ENCODE measurements at places on chromosomes 12 and 14.

- DNase-seq, result no peak
These were observed 47.8 kb downstream of the SLC41A2 start for GRCh38 chr12:104910196-104910840.

- no peak for DNase-seq
These were observed 109.4 kb upstream of the MYL2 start for GRCh38 chr12:111029732-111030131.

DNA sequence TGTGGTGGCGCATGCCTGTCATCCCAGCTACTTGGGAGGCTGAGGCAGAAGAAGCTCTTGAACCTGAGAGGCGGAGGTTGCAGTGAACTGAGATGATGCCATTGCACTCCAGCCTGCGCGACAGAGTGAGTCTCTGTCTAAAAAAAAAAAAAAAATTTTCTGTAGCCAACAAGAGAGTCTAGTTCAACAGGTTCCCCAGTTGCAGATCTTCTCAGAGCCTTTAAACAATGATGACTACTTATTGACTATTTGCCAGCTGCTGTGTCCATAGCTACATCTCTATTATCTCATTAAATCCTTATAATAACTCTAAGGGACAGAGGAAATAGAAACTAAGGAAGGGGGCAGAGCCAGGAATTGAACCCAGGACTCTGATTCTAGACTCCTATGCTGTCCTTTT, 15.2 kb upstream of the MYL2 start:
- no peak for DNase-seq

DNA sequence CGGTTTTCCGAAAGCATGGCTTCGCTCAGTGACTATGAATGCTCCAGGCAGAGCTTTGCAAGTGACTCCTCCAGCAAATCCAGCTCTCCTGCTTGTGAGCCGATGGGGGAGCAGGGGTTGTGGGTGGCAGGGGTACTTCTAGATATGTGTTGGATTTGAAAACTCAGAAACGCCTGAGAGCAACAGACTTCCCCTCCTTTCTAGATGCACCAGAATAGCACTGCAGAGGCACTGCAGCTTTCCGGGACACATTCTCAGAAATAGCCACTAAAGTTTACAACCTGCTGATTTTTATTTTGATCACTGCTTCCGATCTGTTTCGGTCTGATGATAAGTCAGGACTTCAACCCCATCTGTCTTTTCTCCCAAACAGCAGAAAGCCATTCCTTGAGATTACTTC, 8.6 kb downstream of the TCP11L2 start:
- no peak for DNase-seq

GRCh38 chr12:115752913-115753726, 524.4 kb downstream of the MED13L start:
- DNase-seq, result no peak

DNA sequence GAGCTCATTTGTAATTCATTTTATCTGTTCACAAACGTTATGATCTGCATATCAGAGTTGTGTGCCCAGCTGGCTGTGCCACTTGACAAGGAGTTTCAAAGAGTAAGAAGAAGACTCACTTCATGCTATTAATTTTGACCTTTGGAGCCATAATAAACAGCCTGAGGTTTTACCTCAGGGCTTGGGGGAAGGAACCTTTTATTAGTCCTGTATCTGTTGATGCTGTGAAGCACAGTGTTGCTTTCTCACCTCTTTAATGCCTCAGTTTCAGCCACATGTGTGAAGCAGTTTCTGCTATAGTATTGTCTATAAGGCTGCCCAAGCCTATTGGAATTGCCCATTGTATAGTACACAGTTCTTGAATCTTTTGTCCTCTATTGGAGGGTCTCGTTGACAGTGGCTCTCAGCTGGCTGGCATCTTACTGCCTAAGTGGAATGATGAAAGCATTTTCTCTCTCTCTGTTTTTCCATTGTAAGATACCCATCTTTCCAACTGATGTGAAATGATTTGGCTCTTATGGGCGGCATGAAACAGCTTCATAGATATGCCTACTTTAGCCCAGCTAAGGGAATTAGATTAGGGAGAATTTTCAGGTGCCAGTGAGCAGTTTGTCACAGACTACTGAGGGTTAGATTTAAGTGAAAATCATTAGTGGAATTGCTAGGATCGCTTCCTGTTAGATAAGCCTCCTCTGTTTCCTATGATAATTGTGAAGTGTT, 34.7 kb downstream of the GPATCH2L start:
- DNase-seq, result no peak

DNA sequence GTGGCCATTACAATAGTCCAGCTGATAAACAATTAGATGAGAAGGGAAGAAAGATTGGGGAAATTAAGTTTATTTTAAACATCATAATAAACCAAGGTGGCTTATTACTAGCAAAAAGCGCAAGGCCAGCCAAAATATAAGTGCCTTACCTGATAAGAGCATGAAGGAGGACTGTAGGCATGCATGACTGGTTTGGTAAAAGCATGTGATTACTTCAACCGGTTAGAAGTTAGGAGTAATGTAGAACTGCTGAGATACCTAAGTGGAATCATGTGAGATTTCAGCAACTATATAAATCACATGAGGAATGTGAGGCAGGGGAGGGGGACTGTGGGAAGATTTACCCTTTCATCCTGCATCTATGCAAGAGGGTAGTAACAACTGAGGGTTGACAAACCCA, 59.7 kb upstream of the CCDC196 start:
- no peak for DNase-seq

DNA sequence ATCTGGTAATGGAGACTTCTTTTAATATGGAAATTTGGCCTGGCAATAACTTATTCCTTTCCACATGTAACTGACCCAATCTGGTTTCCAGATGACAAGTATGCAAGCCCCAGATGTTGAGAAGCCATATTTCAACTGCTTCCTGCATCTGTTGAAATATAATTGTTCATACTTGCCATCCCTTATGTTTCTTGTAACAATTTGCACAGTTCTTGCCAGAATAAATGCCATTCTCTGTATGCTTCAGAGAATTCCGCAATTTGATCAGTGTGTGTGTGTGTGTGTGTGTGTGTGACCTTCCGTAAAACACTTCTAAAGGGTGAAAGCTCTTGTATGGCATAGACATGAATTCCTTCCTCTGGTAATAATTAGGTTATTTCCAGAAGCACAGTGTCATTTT, 1.8 kb upstream of the CLEC2A start:
- no peak for DNase-seq

DNA sequence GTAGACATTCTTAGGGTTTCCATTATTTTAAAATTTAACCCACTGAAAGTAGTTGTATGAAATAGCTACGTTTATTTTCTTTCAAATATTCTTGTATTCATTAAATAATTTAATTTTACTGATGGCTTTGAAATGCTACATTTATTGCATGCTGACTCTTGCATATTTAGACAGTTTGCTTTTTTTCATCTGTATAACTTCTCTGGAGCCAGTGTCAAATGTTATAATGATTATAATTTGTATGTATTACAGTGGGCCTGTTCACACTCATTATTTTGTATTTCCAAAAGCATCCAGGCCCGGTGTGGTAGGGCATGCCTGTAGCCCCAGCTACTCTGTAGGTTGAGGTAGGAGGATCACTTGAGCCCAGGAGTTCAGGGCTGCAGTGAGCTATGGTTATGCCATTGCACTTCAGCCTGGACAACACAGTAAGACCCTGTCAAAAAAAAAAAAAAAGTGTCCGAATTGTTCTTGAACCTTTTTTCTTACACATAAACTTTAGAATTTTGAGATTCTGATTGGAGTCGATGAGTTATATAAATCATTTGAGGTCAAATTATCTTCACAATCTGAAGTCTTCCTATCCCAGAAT, 905 bp downstream of the ZNF84 start:
- DNase-seq, result no peak

DNA sequence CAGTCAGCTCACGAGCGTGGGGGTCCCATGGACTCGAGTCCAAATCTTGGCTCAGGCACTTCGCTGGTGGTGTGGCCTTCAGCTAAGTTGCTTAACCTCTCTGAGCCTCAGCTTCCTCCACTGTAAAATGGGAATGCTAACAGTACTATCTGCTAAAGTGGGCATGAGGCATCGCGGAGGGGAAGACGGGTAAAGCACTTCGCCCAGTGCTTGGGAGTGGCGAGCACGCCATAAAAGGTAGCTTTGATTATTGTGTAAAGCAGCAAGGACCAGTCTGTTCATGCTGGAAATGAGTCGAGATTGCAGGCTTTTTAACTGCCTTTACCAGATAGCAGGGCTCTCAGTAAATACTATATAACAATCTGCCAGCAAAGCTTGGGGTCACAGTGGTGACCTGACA, 24.5 kb downstream of the HRK start:
- DNase-seq, result no peak

GRCh38 chr12:55671746-55672145, 35.1 kb downstream of the OR10P1 start:
- no peak for DNase-seq

GRCh38 chr14:103576371-103577024, 13.7 kb downstream of the COA8 start:
- no peak for DNase-seq

DNA sequence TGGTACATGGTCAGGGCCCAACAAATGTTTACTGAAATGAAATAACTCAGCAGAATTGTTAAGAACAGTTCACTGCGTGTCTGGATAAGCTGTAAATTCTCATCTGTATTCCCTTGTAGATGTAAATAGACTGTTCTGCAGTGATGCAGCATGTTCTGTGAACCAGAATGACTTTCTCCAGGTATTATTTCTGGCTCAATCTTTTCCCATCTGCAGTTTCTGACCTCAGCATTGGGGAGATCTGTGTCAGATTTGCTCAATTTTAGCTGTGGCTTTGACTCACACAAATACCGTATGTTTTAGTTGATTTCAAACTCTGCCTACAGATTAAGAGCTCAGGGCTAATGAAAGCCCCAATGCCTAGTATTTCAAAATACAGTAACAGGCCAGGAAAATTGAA, 49.2 kb upstream of the DICER1 start:
- DNase-seq, result no peak

GRCh38 chr14:39094515-39094914, 8.5 kb downstream of the SEC23A start:
- DNase-seq, result no peak

DNA sequence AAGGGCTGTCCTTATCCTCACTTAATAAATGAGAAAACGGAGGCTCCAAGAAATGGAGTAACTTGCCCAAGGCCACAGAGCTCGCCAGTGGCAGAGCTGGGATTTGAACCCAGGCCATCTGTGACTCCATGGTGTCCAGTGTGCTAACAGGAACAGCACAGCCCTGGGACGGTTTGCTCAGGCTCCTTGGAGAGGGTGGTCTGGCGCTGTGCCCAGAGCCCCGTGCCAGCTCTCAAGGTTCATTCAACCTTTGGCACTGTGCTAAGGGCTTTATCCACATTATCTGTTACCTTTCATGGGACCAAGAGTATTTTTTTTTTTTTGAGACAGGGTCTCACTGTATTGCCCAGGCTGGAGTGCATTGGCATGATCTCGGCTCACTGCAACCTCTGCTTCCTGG, 8.1 kb downstream of the DAO start:
- DNase-seq, result no peak

DNA sequence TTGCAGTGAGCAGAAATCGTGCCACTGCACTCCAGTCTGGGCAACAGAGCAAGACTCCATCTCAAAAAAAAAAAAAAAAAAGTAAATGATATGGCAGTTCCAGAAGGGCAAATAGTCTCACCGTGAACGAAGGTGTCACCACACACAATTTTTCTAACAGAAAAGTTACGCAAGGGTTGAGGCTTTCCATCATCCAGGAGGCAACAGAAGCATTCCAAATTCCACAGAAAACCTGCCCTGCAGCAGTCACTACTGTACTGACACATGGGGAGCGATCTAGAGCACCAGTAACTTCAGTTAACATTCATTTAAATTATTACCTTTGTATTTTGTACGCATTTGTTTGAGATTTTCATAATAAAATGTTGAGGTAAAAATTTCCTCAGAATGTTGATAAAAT, 24.8 kb downstream of the TMCC3 start:
- DNase-seq, result no peak

DNA sequence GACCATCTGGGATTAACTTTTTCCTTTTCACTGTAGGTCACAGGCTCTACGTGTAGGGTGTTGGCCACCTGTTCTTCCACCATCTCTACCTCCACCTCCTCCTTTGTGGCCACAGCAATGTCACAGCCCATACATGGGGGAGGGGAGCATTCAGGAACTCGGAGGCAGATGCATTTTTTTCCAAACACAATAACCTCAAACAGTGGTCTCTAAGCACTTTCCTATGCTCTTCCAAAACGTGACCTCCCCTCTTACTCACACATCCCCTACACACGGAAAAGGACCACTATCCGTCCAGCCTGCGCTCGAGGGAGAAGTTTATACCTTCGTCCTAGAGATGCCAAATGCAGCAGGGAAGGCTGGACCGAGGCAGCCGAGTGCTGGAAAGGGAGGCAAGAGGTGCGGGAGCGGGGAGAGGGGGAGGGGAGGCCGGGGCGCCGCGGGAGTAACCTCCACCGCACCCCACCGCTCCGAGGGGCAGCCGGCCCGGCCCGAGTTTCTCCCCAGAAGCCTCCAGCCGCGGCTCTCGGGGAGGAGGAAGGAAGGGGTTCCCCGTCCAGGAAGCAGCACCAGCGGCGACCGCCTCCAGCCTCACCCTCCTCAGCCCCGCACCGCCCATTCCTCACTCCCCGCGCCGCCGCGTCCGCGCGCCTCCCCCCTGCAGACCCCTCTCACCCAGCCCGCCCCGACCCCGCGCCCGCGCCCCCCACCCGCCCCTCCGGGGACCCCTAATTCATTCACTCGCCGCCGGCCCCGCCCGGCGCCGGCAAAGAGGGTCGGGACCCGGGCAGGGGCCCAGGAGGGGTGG, 594 bp downstream of the KRAS start:
- no peak for DNase-seq

- no peak for DNase-seq
These were observed 1.3 kb upstream of the TSFM start for GRCh38 chr12:57781244-57781643.

DNA sequence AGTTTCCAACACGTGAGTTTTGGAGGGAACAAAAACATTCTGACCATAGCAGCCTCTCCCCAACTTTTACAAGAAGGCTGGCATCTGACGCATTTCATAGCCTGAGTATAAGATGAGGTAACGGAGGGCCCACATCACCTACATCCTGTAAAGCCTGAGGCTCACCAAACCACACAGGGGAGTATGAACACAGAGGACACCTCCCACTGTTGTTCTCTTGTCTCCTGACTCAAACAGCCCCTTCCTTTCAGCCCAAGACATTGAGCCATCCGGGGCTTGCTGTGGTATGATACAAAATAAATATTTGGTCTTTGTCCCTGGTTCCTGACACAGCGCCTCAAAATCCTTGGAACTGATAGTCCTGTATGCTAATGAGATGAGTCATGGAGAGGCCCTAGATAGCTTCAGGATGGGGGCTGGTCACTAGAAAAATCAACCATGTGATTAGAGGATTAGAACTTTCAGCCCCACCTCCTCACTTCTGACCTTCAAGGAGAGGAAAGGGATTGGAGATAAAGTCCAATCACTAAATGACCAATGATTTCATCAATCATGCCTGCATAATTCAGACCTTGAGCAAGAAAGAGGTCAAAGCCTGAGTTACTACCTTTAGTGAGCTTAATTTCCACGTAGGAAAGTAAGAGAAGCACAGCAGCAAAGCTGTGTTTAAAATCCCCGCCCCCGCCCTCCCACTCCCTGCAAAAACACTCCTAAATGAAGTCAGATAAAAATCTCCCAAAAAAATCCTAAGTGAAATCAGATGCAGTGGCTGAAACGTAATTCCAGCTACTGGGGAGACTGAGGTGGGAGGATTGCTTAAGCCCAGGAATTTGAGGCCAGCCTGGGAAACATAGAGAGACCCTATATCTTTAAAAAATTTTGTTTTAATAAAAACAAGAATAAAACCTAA, 236.4 kb downstream of the PCNX1 start:
- no peak for DNase-seq
